ENCODE measurements at places on chromosomes 5 and 9.

DNA sequence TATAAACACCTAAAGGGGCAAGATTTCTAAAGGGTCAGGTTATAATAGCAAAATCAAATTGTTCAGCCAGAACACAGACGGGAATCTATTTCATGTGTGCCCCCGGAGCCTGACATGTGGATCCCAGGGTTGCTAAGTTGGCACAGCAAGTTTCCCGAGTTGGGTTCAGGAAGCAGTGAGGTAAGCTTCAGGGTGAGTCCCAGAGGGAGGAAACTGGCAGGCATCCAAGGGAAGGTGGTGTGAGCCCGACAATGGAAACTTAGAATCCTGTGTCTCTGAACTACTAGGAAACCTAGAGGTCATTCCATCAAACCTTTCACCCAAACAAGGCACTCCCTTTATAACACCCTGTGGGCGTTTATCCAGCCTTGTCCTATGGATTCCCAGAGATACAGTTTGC, 98.4 kb downstream of the ADRB2 start:
- DNase-seq: no peak

- DNase-seq: no peak
Observed at GRCh38 chr9:118991366-118992285, 377.6 kb downstream of the BRINP1 start.

- DNase-seq: no peak
Observed at GRCh38 chr5:100889165-100889743, 13.8 kb downstream of the ST8SIA4 start.

GRCh38 chr9:26882154-26882553, 10.4 kb downstream of the CAAP1 start:
- no peak for DNase-seq

GRCh38 chr5:169171515-169171914, 129.4 kb downstream of the SLIT3 start:
- DNase-seq: no peak

DNA sequence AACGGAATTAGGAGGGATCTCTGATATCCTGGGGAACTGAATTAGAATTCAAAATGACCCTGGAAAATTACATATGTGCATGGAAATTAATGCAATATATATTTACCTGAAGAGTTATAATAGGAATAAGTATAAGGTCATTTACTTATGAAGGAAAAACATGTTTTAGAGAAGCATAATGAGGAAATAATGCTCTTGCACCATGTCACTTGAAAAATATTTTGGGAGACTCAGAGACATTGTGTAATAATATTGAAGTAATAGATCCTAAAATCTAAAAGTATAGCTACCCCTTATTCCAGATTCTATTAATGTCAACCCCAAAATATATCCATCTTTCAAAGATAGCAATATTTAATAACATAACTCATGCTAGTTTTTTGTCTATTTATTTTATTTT, 28.4 kb downstream of the SPZ1 start:
- DNase-seq: no peak

DNA sequence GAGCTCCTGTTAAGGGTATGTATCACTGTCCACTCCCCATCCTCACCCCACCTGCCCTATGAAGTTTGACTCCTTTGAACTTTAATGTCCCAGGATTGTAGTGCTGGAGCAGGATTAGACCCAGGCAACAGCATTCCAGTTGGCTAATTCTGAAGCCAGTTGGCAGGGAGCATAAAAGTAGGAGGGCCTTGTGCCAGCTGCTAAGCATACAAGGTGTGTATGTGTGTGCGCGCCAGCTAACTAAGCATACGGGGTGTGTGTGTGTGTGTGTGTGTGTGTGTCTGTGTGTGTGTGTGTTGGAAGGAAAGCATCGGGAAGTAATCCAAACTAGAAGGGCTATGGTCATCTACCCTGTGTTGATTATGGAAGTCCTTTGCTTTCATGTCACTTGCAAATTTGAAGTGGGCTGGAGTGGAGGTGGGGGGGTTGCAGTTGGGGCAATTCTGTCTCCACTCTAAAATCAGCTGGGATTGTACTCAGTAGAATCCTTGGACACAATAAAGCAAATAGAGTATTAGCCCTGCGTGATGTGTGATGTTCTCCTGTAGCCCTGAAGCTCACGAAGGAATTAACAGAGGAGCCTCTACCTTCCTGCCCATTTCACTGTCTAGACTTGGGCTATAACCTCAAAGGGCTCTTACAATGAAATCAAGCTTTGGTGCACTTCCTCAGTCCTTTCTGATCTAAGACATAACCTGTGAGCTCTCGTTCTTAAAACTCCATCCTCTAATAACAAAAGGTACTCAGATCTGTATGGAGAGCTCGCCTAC, 26.9 kb downstream of the HMGCR start:
- no peak for DNase-seq

DNA sequence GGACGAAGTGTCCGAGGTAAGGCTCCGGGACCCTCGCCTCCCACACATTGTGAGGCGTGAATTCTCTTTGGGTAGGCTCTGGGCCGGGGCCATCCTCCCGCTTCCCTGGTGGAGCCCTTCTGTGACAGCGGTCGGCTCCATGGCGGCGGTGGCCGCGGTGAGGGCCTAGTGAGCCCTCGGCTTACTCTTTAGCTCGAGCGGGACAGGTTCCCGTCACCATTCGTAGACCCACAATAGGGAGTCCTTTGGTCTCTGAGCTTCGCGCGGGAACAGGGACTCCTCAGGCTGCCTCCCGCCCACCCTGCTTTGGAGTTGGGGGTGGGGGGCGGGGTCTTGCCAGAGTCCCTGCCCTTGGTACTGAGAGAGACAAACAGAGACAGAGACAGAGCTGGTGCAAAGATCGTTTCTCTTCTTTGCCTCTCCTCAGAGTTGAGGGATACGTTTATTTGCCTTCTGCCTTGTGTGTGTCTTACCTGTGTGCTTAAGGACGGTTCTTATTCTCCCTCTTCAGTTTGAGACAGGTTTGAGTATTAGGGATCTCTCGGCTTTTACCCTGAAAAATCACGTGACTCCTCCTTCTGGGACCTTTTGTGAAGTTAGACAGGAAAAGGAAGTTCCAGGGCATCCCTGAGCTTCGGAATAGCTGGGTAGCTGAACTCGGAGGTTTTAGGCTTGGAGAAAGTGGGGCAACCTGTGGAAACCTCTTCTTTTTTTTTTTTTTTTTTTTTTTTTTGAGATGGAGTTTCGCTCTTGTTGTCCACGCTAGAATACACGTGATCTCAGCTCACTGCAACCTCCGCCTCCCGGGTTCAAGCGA, 833 bp downstream of the ANKHD1 start:
- DNase-seq: no peak

DNA sequence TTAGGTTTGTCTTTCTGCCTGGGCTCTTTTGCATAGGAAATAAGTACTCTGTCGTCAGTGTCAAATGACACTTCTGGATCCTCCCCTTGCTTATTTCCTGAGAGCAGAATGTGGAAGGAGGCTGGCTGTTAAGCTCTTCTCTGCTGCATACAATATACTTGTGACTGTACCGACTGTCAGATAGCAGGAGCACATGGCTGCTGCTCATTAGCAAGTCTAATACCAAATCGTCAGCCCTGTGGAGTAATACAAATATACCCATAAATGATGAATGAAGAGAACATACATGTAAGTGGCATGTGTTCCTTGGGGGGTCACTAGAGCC, at the start of gene GPR151:
Gene GPR151, minus strand, starts transcription at position 40 of the 325 bp plus-strand sequence. CDS start 77 bp downstream, outside the sequence.
- DNase-seq: no peak

- no peak for DNase-seq
Observed at GRCh38 chr5:94746731-94747124, 128.3 kb downstream of the SLF1 start.
